Occipital lobe (tissue), 3 donors: ENCODE measurements at places on chromosomes 3 and 15. TPM values are rescaled to one million over a fixed set of nuclear protein-coding genes. Genes with fewer than 3 reads are reported as not detected.

The CCDC39 gene
- 0.62 TPM for total RNA-seq

GRCh38 chr3:184561913-184562877 is 610 bp downstream of the EPHB3 start:
- no peak for DNase-seq

DNA sequence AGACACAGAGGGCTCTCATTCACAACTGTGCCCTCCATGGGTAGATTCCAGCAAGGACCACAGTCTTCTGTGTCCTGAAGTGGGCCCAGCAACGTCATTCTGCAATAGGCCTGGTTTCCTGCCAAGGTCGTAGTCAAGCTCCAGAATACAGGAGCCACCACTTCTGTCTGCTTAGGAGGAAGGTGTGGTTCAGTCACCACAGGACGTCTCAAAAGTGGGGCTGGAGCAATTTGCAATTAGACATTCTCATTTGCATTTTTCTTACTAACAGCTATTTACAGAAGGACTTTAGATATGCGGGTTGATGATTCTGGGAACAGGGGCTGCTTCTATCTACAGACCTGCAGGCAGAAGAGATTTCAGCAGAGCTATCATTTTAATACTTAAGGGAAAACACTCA is 58.7 kb upstream of the MYRIP start:
- no peak for DNase-seq

The SCG3 gene
- total RNA-seq, result 30.6 TPM

The HHLA2 gene
- not detected for total RNA-seq

DNA sequence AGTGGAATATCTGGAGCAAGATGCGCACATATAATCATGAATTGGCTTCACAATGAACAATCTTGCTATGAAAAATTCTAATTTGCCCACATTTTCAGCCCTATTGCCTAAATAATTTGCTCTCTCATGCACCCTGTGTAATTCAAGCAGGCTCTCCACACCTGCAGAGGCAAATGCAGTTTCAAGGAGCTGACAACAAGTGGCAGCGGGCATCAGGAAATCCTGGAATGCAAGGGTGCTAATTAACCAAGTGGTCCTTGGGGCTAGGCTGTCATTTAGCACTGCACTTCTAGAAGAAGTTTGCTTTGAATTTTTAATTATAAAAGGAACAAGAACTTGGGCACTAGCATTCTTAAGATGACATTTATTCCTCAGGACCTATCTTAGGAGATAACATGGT is 56.3 kb upstream of the ICE2 start:
- no peak for DNase-seq

- no peak for DNase-seq
Observed at GRCh38 chr15:76480267-76480666, 143.7 kb downstream of the ISL2 start.

GRCh38 chr3:157103860-157104259 is 56.1 kb downstream of the CCNL1 start:
- DNase-seq, result no peak

DNA sequence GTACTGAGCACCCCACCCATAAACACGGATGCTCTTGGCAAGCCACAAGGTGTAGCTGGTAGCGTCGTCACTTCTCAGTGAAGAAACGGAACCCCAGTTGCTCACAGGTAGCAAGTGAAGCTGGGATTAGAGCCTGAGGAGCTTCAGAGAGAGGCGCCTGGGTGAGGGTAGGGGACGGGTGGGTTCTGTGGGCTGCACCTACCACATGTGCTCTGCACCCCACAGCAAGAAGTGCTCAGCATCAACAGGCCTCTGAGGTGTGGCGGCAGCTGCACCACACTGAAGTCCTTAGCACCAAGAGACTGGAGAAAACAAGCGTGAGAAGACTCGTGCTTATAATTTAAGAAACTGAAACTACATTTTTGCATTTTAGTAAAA is 9.8 kb downstream of the MAP6D1 start:
- DNase-seq, result no peak

The CTXND1 gene
- 0.31 TPM for total RNA-seq

DNA sequence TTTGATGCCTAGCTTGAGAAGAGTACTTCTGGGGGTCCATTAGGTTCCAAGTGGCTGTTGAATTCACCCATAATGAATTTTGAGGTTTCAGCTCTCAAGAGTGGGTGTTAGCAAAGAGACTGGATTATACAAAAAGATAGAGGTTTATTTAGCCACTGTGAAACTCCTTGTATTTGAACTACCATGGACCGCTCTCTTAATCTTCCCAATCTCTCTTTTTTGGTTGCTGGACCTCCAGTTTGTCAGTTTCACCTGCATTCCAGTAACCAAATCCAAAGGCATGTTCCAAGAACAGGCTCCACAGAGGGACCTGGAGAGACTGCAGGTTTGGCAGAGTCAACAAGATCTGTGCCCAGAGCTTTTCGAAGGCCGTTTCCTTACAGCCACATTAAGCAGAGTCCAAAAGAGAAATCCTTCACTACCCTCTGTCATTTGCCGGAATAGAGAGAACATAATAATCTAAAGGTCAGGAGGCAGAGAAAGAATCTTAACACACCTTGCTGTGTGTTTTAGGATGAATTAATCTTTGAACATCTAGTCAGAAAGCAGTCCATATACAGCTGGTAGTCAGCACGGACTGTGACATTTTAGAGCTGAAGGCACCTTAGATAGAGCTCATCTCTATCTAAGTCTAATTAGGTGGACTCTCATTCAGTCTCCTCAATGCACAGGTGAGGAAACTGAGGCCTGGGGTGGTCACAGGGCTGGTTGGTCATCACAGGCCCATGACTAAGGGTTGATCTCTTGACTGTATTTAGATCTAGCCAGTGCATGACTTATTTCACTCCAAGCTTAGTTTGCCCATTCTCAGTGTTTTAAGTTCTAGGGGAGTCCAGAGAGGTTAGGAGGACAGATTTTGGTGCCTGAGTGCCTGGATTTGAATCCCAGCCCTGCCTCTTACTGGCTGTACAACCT is 1.3 kb downstream of the ABHD2 start:
- no peak for DNase-seq

GRCh38 chr15:62972814-62973213 is 69.7 kb upstream of the TPM1 start:
- no peak for DNase-seq

DNA sequence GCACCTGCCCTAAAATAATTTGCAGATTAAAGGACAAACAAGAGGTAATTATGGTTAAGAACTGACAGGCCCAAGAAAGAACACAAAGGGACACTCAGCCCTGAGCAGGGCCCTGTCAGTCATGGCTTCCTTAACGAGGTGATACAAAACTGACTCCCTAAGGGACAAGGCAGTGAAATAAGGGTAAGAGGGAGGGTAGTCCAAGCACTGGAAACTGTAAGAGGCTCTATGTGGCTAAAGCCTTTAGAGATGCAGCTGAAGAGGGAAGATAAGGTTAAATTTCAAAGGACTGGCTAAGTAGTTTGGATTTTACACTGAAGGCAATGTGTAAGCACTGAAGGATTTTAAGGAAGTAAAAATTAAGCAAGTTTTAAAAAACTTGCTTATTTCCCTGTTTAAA is 3.9 kb downstream of the ATR start:
- no peak for DNase-seq

GRCh38 chr15:93221759-93222158 is 132.7 kb upstream of the RGMA start:
- no peak for DNase-seq
